ENCODE measurements at places on chromosomes 6 and 20. TPM values are rescaled to one million over a fixed set of nuclear protein-coding genes. Genes with fewer than 3 reads are reported as not detected.

- DNase-seq: no peak
Measured at GRCh38 chr6:15518878-15519277, 143.9 kb downstream of the DTNBP1 start.

CCM2L gene
- polyA plus RNA-seq: not detected

DNA sequence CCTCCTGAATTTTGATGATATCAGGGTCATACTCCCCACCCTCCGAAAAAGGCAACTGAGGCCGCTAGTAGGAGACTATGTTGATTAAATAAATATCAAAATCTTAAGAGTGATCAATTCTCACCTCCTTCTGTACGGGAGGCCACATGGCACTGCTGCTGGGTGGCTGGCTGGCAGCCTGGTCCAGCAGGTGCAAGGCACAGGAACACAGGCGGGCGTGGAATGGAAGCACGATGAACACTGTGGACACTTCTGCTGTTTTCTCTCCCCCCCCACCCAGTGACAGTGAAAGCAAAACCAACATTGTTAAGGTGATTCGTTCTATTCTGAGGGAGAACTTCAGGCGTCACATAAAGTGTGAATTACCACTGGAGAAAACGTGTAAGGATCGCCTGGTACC is 9.7 kb upstream of the CLDN20 start:
- DNase-seq: no peak

BPIFA1 gene
- polyA plus RNA-seq: not detected

- peak; percentile 68 for DNase-seq
Measured at GRCh38 chr6:158910484-158911440, 89.2 kb downstream of the RSPH3 start.

DNA sequence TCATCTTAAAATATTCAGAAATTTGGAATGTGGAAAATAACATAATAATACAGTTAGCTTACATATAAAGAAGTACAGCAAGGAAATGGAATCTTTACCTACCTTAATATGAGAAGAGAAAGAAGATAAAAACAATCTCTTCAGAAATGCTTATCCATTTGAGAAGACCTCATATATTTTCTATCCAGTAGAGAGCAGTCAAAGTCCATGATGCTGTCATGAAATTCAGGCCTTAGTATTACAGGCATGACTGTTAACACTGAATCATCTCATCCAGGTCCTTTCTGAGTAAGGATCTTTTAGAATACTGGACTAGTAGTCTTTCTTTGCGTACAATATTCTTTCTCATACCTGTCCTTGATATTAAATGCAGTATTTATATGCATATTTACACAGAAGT is 713.4 kb downstream of the CD109 start:
- DNase-seq: no peak

- DNase-seq: no peak
Measured at GRCh38 chr6:162014069-162014811, 713.3 kb downstream of the PRKN start.

RIN2 gene
- polyA plus RNA-seq: not detected

DNA sequence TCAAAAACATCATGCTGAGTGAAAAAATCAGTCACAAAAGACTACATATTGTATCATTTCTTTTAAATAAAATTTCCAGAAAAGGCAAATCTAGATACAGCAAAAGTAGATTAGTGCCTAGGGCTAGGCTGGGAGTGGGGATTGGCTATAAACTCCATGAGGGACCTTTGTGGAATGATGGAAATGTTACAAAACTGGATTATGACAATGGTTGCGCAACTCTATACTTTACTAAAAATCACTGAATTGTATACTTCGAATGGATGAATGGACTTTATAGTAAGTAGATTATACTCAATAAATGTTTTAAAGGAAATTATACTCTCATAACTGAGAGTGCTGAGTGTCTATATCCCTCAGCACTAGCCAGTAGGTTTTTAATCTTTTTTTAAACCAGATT is 4.3 kb downstream of the HMGN3 start:
- no peak for DNase-seq

DNA sequence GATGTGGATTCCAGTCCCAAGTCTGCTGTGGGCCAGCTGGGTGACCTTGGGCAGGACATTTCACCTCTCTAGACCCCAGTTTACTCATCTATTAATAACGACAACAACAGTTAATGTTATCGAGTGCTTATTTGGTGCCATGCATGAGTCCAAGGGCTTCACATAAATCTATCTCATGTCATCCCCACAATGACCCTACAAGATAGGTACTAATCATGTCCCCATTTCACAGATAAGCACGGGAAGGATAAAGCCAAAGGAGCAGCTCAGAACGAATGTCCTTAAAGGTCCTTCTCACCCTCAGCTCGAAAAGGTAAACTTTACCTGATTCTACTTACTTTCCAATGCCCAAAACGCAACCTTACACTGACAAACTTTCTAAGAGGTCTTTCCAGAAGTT is 35.7 kb downstream of the TRAM2 start:
- no peak for DNase-seq

GLP1R gene
- polyA plus RNA-seq: not detected

DNA sequence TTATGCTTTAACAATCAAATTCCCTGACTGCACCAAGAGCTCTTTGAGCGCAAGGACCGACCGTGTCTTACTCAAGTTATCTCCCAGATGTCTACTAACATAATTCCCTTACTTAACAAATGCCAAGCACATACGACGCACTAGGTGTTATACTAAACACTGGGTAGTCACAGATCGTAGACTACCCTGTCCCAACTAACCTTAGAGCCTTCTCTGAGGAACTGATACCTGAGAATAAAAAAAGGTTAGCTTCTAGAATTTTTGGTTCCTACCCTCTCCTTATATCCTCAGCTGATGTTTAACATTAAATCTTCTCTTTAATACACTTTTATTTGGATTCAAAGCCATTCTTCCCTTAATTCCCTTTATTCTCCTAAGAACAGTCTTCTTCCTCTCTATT is 38.5 kb downstream of the EPB41L2 start:
- no peak for DNase-seq

GRCh38 chr6:106974336-106974998 is at the start of gene CD24:
Gene CD24 (minus strand): TSS chr6:106974729. CDS start chr6:106974646, 83 bp downstream.
- DNase-seq: peak; percentile 75

DNA sequence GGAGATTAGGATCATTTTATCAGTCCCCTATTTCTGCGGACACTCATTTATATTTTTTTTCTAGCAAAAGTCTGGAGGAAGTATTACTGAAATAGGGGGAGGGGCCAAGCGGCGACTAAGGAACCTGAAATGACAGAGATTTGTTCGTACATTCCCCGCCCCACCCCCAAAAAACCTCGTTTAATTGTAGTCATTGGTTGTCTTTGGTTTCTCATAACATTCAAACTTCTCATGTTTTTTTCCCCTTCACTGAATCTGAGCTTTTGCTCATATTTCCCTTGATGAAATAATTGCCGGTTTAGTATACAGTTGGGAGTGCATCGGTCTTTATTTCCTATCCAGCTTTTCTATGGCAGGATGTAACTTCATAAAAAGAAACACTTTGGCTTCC is 768 bp upstream of the FYN start:
- peak; percentile 61 for DNase-seq

PRR18 gene
- not detected for polyA plus RNA-seq

TNXB gene
- polyA plus RNA-seq: 0.44 TPM

DNA sequence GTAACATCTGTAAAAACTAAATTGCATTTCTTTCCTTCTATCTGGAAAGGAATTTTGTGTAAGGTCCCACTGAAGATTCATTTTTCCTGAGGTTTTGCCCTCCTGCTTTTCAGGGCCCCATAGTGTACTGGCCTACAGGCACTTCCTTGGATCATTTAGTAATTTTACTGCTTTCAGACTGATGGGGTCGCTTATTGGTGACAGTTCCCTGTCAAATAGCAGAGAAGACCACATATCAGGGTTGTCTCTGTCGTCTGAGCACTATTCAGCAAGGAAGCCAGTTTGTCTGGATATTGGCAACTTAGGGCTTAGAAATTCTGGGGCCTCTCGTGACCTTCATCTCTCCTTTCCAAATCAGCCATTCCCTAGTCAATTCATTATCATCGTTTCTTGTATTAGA is 3.5 kb downstream of the GRM1 start:
- no peak for DNase-seq

GRCh38 chr6:53410508-53411258 is 61.9 kb upstream of the ELOVL5 start:
- peak; percentile 55 for DNase-seq

DNA sequence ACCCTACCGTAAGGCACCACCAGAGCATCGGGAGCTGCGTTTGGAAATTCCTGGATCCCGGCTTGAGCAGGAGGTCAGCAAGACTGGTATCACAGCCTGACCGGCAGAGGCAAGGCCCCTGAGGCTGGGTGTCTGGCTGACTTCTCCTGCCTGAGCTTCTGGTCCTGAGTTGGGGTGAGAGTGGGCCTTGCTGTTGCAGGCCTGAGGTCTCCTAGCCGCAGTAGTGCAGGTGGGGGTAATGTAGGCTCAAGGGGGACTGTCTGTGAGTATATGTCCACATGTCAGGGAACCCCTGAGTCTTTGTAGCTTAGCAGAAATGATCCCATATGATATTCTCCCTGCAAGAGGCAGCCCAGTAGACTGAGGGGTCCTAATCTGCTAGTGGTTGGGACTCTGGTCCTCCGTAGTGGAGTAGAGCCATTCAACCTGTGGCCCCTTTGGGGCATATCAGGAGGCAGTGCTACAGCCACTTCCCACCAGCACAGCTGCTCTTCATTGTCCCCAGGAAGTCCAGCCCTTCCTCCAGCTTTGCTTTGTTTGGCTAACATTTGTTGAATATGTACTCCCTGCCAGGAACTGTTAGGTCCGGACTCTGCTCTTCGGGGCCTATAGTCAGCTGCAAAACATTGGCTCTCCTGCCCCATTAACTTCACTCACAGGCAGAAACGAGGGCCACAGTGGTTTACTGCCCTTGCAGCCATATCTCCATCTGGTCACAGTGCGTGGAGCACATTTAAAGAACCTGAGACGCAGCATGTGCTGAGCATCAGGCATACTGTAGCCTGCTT is 10.9 kb downstream of the LRRC73 start:
- DNase-seq: no peak

DNA sequence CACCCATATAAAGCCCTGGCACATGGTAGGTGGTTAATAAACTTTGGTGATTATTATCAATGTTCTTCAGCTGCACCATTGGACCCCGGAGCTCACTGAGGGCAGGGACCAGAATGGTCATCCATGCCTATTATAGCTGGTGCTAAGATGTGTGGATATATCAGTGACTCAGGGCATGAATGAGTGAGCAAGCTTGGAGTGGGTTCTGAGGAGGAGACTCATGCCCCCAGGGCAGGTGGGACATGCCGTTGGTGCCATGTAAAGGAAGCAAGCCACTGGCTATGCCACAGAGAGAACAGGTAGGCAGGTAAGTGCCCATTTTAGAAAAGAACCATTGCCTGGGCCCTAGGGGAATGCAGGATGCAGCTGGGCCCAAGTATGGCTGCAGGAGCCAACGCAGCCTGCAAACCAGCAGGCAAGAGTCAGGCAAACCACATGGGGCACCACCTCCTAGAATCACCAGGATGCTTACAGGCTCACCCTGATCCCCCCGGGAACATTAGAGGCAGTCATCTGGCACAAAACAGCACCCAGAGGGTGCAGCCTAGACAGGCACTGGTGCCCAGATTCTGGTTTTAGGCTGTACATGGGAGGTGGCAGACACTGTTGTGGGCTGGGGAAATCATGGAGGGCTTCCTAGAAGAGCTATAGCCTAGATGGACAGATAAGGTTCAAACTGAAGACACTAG is 23.5 kb downstream of the PLAGL2 start:
- DNase-seq: no peak

DNA sequence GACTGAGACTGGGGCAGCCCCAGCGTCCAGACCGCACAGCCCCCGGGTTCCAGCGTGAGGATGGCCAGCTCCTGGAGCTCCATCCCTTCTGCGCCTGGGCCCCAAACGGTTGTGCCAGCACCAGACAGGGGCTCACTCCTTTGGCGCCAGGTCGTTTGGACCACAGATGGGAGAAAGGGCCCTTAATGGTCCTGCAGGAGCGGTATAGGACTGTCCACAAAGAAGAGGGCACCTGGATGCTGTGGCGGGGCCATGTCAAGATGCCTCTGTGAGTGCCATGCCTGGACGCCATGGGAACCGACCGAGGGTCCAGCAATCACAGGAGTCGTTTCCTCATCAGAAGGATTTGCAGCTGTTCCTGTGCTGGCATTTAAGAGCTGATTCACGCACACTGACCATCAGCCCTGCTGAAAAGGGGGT is 82.7 kb downstream of the DLL1 start:
- DNase-seq: no peak

DNA sequence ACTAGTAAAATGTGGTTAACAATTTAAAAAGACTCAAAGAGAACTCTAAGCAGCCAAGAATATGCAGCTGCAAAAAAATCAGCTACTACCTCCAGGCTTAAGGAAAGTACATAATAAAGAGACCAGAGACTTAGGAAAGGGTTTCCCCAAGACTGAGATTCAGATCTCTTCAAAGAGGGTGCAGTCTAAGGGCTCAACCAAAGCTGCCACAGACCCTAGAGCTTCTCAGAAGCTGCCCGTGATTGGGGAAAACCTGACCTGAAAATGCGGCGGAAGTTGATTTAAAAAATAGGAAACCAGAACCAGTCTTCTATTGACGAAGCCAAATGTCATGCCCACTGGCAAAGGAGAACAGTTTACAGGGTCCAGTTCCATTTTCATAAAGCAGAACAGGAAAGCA is 516.8 kb upstream of the MARCKS start:
- DNase-seq: no peak

- DNase-seq: no peak
Measured at GRCh38 chr6:33950891-33951889, 147.4 kb upstream of the MLN start.

GRCh38 chr6:73388433-73388799 is 6.2 kb upstream of the DDX43 start:
- DNase-seq: no peak

DNA sequence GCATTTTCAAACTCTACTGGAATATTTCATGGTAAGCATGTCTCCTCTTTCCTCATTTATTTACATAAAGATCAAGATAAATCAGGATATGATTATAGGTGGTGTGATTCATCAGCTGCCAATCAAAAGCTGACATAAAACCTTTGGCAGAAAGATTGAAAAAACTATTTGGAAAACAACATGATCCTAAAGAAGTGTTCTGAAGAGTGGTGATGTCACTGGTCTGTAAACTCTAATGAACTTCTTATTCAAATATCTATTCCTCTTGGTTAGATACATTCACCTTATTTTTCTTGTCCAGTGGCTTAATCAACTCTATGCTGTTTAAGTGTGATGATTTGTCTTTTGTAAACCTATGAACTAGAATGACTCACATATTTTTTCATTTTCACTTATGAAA is 535.5 kb upstream of the CITED2 start:
- no peak for DNase-seq

Data from naive B cell (primary cell).